ENCODE measurements at places on chromosomes 5 and 9.

DNA sequence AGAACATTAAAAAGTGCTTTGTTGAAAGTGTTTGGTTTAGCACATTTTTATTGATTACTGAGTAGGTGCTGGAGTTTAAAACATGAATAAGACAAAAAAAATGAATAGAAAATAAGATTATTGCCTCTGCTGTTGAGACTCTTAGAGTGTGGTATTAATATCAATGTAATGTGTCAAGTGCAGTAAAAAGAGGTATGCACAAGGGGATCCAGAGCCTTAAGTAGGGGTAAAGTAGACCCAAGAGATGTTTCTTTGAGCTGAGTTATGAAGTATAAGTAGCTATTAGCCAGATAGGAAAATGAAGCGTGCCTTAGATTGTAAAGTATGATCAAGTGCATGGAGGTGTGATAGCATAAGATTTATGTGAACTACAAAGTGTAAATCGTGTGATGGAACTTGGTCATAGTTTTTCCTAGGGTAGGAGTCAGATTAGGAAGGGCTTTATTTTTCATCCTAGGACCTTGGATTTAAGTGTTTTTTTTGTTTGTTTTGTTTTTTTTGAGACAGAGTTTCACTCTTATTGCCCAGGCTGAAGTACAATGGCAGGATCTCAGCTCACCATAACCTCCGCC, 45.2 kb downstream of the NSD1 start:
- no peak for DNase-seq

DNA sequence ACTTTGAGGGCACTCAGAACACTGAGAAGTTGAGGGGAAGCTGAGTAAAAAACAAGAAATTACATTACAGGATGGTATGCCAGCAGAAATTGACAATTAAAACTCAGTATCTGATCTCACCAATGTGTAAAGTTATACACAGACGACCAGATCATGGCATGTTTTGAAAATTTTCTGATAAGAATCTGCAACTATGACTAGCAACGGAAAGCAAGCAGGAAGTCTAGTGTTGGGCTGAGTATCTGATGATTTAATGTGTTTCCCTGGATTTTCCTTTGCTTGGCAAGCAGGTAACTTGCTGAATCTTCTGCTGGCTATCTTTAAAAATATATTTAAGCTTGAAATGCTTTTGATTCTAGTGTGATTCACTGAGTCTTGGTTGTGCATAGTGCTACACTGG, 5.2 kb upstream of the GCNT4 start:
- no peak for DNase-seq

- DNase-seq = no peak
Observed at GRCh38 chr5:142828797-142829535, 58.8 kb downstream of the ARHGAP26 start.

DNA sequence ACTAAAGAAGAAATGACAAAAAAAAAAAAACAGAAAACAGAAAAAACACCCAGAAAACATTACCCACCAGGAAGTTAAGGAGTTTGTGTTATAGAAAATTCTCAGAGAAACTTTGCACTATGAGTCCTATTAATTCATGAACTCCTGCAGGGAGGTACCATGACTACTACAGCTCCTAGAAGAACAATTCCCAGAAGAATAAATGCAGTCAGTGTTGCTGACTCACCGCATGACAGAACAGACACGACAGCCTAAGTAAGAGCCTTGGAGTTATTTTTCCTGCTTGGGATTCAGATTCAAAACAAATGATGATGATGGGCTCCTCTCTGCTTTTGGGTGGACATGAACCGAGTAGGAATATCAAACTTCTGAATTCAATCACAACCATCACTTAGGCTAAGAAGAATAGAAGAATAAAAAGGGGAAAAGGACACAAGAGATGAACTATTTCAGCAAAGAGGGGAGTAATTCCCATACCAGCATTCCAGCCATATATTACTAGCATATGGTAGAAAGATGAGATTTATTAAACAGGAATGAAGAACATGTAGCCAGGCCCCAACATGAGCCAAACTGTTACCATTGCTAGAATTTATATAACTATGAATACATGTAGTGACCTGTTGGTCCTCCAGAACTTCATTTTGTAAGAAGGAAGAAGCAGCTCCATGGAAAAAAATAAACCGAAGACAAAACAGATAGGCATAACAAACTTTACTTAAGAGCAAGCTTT, 209.6 kb upstream of the PDE4D start:
- DNase-seq = no peak

GRCh38 chr9:32986971-32987370, 14.5 kb downstream of the APTX start:
- DNase-seq = no peak

- no peak for DNase-seq
Observed at GRCh38 chr5:65768723-65769346, 46.8 kb downstream of the NLN start.

- DNase-seq = no peak
Observed at GRCh38 chr5:6490246-6490645, 41.6 kb downstream of the UBE2QL1 start.

DNA sequence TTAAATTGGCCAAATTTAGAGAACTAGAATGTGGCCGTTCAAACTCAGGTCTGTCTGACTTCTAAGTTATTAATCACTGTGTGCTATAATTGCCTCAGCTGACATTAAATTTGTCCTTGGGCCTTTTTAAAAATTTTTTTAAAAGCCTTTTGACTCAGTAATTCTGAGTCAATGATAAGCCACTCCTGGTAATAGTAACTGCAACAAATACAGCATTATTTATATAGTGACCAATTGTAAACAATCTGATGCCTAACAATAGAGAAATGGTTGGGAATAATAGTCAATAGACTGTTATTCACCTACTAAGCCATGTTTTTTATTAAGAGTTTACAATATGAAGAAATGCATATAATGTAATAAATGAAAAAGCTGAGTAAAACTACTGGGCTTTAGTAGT, 70.9 kb upstream of the FSD1L start:
- no peak for DNase-seq

DNA sequence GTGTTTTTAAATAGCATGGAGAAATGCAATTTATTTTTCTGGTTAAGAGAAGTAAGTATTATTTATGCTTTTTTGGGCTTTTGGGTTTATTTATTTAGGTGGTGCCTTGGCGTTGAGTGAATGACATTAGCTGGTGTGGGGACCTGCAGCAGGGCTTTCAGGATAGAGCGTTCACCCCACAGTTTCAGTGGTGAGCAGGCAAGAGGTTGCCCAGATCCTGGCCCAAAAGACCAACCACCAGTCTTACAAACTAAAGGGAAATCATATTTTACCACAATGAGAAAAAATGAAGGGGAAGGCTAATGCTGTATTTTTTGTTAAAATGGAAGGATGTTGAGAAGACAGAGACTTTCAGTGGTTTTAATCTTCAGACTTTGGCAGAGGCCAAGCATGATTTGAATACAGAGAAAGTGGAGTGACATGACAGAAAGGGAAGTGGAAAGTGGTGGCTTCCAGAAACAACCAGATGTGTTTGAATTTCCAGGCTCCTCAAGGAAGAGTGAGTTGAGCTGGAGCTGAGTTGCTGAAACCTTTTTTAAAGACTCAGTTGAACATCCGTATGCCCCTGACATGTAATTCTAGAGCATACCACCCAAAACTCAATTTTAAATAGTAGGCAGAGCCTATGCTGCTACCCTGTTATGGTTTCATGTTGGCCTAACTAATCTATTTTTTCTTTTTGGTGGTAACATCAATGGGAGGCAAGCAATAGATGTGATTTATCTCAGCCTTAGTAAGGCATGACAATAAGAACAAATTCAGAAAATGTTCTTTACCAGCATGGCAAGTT, 94.8 kb downstream of the AOPEP start:
- DNase-seq = no peak

DNA sequence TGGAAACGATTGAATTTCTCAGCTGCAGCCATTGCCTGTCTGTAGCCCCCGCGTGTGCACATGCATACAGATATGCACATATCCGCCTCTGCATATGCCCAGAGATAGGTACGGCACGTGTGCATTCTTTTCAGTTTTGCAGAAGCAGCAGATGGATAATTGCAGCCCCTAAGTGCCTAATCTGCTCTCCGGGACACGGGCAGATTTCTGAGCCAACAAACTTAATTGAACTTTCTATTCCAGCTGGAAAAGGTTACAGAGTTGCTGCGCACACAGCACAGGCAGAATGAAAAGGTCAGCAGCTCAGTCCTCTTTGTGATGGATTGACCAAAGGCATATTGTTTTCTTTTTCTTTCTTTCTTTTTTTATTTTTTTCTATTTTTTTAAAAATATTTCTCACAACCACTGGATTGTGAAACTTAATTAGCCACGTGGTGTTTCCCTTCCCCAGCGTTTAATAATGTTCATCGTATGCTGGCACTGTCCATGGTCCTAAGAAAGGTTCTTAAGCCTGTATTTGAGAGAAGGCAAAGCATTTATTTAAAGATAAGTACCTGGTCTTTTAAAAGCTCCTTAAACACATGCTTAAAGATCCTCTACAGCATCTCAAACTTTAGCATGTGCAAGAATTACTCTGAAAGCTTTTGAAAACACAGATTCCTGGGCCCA, 270.2 kb upstream of the BRINP1 start:
- no peak for DNase-seq

GRCh38 chr5:83281176-83281575, 190.4 kb upstream of the VCAN start:
- no peak for DNase-seq

- DNase-seq = no peak
Observed at GRCh38 chr9:108217431-108218349, 638.1 kb downstream of the ACTL7B start.

DNA sequence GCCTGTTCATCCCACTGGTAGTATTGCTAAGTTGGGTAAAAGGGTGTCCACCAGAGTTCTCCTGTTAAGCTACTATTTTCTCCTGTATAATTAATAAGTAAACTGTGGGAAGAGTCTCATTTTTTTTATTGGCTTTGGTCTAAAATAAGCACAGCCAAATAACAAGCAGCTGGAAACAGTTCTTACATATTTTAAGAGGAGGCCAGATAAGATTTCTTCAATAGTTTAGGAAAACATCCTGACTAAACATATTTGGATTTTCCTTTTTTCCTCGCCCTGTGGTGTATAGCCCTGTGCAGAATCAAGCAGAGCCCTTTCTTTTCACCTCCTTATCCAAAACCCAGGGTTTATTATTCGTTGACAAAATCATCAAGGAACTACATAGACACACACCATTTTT, 122.2 kb upstream of the ZNF608 start:
- no peak for DNase-seq

DNA sequence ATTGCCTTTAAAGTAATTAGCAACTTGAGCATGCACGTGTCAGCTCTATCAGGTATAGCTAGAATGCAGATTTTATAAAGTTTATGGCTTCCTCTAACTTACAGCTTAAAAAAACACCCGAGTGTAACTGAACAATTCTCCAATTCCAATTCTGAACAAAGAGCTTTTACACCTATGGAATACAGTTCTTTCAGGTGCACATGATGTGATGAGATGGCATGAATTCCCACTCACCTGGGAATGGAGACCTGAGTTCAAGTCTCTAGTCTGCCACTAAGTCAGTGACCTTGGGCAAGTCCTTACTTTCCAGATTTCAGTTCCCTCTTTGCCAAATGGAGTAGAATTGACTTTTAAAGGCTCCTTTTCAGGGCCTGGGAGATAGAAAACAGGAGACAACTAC, 1.8 kb downstream of the ZFAND5 start:
- no peak for DNase-seq

GRCh38 chr9:104997536-104997935, 69.6 kb upstream of the ABCA1 start:
- DNase-seq = no peak

DNA sequence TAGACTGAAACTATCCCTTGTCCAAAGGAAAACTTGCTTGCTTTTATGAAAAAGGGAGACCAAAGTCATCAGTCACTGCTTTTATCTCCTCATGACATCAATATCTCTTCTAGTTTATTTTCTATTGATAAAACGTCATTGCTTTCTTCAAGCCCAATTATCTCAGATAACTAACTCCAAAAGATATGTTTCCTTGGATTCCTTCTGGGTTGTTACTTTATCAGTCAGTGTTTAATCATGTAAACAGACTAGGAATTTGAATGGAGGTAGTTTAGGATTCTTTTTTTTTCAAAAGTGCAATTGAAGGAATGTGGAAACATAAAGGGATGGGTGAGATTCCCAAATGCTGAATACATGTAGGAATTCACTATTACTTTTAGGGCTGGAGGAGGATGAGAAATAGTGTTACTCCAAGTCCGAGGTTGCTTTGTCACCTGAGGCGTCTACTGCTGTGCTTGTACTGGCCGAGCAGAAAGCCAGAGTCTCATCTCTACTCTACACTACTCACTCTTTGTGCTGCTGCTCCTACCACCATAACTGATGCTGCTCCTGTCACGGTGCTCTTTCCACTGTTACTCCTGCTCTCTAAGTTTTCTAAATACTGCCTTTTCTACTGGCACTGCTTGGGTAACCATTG, 1697.1 kb upstream of the NUDT12 start:
- no peak for DNase-seq

DNA sequence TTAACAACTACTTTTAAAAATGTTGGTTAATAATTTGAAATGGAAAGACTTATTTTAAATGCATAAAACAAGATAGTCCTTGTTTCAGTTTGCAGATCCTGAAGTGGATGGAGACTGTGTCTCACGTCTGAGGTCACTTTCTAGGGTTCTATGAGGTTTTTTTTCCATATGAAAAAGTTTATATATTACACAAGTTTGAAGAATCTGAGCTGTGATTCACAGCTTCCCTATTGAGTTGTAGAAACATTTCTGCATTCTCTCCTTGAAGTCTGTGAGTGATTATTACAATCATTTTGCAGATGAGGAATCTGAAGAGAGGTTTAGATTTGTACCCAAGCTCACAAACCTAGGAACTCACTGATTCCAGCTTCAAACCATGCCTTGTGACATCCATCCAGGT, 442.5 kb upstream of the KLF4 start:
- no peak for DNase-seq

- no peak for DNase-seq
Observed at GRCh38 chr5:15013654-15014463, 142.3 kb upstream of the ANKH start.

GRCh38 chr5:32190095-32190494, 16.0 kb upstream of the GOLPH3 start:
- DNase-seq = no peak

DNA sequence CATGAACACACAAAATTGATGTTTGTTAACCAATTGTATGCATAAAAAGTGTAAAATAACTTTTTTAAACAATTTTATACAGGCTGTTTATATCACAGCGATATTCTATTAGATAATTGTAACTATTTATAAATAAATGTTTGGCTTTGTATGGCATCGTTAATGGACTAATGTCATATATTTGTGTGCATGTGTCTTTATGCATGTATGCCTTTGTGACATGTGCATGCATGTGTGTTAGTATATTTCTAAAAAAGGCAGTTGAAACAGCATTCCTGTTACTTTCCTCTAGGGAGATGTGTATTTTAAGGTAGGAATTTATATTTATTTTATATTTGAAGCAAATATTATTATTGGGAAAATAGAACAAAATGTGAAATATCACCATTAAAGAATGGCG, 268.9 kb downstream of the CDH18 start:
- no peak for DNase-seq

DNA sequence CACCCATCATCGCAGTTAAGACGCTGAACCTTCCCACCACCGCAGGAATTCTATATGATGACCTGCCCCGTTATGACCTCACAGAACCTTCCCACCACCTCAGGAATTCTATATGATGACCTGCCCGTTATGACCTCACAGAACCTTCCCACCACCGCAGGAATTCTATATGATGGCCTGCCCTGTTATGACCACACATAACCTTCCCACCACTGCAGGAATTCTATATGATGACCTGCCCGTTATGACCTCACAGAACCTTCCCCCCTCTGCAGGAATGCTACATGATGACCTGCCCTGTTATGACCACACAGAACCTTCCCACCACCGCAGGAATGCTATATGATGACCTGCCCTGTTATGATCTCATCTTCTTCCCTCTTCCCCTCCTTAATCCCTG, 64.3 kb downstream of the IRX1 start:
- no peak for DNase-seq

GRCh38 chr9:128242124-128242523, 33.7 kb downstream of the GOLGA2 start:
- no peak for DNase-seq
